ENCODE measurements at places on chromosomes 16 and 17.

DNA sequence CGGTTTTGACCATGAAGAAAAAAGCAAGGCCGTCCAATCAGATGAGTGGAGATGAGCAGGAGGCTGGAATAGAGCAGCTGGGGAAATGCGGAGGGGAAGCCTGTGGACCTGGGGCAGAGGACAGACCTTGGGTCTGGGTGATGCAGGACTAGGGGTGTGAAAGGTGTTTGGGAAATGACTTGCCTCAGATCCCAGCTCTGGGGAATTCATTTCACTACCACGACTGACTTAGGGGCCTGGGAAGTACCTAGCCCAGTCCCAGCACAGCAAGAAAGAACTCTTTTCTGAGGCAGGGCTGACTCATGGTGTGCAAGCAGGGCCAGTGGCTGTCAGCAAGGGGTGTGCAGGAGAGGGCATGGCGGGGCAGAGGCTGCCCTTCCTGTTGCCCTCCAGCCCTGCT, 14.8 kb downstream of the DNAI2 start:
- no peak for DNase-seq

DNA sequence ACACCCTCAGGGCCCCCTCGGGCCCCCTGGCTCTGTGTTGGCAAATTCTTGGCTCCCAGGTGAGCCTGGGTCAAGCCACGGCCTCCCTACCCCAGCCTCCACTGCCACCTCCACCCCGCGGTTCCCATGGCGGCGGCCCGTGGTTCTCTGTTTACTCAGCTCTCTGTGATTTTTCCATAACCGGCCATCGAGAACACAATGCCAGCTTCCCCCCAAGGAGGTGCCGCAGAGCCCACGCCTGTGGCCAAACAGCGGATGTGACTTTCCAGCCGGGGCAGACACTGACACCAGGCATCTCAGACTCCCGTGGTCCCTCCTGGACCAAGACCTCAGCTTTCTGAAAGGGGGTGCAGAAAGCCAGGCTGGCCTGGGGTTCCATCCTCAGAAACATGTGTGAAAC, 21.6 kb upstream of the ATP2A3 start:
- DNase-seq: no peak

- no peak for DNase-seq
These were observed 2.9 kb upstream of the KATNB1 start for GRCh38 chr16:57732714-57733113.

GRCh38 chr17:63571632-63572310, 21.5 kb downstream of the DCAF7 start:
- DNase-seq: no peak

- DNase-seq: no peak
These were observed 56.4 kb downstream of the ABR start for GRCh38 chr17:1123393-1123831.

- no peak for DNase-seq
These were observed 441.6 kb upstream of the HSBP1 start for GRCh38 chr16:83366228-83366627.

DNA sequence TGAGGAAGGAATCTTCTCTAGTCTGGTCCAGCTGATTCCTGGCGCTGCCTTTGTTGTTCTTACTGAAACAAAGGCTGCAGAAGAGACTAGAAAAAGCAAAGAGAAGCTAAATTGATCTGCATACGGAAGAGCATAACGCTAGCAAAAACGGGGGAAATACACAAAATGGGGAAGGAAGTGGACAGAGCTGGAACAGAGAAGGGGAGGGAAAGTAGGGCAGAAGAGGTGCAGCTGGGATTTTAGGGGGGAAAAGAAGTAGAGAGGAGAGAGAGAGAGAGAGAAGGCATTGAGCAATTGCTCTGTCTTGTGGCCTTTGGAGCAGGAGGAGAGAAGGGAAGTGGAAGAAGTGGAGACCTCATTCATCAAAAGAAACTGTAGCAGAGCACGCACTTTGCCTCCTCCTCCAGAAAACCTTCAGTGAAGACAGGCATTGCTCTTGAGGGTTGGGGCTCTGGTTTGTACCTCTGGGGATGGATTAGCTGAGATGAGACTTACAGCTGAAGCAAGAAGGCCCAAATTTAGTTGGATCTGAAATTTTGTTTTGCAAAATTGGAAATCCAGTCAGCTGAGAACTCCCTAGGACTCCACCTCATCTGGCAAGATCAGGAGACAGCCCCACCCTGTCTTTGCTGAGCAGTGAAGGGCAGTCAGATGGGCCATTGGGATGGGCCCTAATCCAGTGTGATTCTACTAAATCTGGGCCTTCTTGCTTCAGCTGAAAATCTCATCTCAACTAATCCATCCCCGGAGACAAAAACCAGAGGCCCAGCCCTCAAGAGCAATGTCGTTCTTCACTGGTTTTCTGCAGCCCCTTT, 55.8 kb downstream of the CDRT4 start:
- no peak for DNase-seq

DNA sequence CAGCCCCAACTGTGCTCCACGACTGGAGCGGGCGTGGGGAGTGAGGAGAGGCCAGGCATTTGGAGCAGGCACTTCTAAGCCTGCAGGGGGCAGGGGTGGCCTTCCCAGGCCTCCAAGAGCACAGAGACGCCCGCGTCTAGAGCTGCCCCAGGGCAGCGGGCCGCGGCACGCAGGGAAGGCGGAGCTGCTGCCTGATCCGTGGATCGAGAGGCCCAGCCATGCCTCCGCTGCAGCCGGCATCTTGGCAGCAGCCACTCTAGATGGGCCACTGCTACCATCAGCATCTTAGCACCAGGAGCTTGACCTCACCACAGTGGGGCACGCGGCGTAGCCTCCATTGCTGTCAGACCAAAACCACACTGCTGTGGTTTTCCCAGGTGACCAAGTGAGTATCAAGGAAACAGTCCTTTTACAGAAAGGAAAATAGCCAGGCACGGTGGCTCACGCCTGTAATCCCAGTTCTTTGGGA, 20.4 kb upstream of the WDR45B start:
- peak; percentile 10 for DNase-seq

GRCh38 chr16:50643192-50643591, 37.9 kb downstream of the SNX20 start:
- DNase-seq: no peak

DNA sequence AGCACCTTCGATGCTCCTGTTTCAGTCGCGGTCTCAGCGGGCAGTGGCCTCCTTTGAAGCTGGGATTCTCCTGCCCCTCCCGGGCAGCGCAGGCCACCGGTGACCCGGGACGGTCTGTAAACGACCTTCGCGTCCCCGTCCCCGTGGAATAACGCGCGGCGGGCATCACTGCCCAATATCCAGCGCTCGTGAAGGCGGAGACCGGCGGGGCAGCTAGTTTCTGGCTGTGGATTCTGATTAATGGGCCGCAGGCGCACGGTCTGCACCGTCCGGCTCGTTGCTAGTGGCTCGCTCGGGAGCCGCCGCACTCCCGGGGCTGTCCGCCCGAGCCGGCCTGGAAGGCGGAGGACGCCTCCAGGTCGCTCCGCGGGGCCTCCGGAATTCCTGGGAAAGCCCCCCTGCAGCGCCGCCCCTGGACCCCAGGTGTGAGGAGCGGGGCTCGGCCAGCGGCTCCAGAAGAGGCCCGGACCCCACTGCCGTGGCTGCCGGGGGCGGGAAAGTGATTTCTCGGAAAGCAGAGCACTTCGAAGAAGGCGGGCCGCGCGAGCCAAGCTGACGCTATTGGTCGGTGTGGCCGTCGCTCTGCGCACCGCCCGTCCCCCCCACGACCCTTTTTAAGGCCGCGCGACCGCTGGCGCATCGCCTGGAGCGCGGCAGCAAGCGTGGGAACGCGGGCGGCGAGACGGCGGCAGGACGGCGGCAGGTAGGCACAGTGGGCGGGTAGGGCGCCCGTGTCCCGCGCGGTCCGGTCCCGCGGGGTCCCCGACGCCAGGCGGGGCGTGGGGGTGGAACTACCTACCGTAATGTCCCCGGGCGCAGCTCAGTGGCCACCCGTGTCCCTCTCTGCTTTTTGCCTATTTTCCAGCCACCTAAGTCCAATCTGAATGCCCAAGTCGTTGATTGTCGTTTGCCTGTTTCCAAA, at the start of gene IRF8:
IRF8 (plus strand) TSS at position 642 of the 922 bp plus-strand sequence. CDS start 3,854 bp downstream, outside the sequence.
- peak; percentile 21 for DNase-seq

DNA sequence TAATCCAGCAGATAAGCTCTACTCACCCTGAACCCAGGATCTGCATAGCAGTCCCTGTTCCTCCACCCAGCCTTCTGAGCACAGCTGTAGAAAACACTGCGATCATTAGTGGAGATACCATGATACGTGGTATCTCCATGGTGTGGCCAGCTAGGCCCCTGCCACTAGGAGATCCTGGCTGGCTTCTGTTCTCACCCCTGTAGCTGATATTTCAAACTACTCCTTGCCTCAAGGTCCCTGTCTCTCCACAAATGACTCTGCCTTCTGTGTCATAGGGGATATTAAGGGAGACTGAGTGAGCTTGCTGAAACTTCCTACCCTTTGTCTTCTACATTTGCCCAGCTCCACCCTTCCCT, 44.3 kb downstream of the ERN1 start:
- DNase-seq: no peak
